CD8-positive, alpha-beta T cell (primary cell): ENCODE measurements at places on chromosomes 4 and X.

- no peak for DNase-seq
Measured at GRCh38 chr4:120105472-120105871, 38.8 kb upstream of the MAD2L1 start.

DNA sequence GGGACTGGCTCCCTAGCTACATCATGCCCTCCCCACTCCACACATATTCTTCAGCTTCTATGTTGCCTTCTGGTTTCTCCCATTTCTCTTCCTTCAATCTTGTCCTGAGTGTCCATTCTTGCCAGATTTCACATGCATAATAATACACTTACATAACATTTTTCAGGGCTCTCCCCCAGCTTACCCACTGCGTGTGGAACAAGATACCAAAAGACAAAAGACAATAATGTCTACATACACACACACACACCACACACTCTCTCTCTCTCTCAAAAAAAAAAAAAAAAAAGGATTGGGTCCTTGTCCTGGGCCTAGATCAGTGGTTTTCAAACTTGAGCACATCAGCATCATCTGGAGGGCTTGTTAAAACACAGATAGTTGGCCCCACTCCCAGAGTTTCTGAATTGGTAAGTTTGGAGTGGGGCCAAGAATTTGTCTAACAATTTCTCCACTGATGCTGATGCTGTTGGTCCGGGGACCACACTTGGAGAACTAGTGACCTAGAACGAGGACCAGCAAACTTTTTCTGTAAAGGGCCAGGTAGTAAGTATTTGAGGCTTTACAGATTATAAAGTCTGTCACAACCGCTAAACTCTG, 6.5 kb upstream of the SMARCA1 start:
- DNase-seq = no peak

- DNase-seq = no peak
Measured at GRCh38 chr4:81499840-81500239, 28.1 kb upstream of the RASGEF1B start.

- DNase-seq = no peak
Measured at GRCh38 chr4:6324999-6325787, 55.5 kb downstream of the WFS1 start.

- DNase-seq = no peak
Measured at GRCh38 chr4:135319685-135320084, 1118.1 kb upstream of the PABPC4L start.

GRCh38 chr4:185623444-185624258, 88.3 kb upstream of the PDLIM3 start:
- DNase-seq = no peak

GRCh38 chr4:98746530-98746929, 88.1 kb upstream of the TSPAN5 start:
- no peak for DNase-seq

DNA sequence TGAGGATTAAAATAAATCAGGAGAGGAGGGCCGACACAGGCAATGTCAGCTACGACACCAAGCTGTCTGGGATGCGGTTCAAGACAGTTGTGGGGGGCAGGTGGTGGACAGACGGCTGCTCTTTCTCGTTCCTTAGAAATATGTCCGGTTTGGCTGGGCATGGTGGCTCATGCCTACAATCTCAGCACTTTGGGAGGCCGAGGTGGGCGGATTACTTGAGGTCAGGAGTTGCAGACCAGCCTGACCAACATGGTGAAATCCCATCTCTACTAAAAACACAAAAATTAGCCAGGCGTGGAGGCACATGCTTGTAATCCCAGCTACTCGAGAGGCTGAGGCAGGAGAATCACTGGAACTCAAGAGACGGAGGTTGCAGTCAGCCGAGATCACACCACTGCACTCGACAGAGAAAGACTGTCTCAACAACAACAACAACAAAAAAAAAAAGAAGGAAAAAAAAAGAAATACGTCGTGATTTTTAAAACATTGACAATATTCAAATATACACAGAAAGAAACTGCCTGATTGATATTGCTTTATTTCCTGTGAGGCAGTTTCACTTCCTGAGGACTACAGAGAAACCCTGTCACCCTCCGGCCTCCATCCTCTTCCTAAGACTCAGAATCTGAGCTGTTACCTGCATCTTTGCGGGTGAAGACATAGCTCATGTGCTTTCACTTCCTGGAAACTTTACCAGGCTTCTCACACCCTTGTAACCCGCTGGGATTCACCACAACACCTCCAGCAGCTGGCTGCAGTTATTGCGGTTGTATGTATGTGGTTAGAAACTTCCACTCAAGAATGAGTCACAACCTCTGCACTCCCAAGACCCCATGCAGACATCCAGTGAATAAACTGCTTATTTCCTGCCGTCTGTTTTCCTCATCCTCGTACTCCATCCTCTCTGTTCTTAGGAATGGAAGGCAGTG, 63.8 kb upstream of the STS start:
- peak; percentile 32 for DNase-seq

GRCh38 chr4:11596989-11597388, 168.3 kb upstream of the HS3ST1 start:
- no peak for DNase-seq

DNA sequence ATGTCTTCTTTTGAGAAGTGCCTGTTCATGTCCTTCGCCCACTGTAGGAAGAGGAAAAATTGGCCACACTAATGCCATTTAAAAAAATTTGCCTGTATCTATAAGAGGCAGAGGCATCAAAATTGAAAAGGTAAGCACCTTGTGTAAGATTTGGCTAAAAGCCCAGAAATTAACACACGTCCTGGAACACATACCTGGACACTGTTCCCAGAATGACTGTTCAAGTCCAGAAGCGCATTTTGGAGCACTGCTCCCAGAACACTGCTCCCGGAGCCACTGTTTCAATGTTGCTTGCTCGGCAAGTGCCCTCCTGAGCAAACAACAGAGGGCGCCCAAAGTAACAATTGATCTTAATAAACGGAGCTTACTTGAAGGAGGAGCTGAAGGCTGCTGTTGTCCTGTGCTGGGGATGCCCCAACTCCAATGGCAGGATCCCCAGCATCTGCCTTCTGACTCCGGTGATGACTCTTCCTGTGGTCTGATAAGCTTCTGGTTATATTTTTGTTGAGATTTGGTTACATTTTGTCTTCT, 1958.6 kb downstream of the C4orf33 start:
- no peak for DNase-seq

DNA sequence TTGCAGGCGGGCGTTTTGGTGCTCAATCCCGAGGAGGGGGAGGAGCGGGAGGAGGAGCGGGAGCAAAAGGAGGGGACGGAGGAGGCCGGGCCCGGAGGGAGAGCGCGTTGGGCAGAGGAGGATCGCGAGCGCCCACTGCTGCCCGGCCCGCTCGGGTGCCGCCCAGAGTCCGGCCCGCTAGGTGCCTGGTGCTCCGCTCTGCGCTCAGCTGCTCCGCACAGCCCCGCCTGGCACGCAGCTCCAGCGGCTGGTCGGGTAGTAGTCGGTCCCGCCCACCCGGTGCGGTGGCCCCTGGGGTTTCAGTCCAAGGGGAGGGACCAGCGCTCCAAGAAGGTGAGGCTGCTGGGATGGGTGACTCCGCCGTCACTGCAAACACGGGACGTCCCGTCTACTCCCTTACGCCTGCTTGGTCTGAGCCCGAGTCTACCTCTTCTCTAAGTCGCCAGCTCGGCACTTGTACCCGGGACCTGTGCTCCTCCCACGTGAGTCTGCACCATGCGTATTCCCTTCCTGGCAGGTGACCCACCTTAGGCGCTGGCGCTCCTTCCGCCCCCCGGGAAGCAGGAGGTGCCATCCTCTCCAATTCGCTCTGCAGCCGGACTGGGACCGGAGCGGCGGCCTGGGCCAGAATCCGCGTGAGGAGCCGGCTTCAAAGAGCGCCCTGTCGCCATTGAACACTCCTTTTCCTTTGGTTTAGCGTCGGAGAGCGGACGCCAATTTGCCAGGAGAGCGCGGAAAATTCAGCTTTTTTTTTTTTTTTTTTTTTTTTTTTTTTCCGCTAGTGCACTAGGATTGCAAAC, 405 bp upstream of the HS3ST1 start:
- no peak for DNase-seq

DNA sequence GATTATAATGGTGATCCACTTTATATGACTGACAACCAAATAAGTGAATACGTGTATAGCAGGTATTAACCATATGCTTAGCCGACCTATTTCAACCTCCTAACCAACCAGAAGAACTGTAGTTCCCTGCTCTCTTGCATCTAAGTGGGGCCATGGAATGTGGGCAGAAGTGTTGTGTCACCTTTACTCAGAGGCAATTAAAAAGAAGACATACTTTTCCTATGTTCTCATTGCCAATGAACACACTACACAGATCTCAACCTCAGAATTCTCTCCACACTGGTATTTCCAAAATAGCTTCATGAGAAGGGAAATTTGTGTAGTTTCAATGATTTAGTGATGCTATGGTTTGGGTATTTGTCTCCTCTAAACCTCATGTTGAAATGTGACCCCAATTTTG, 3.2 kb upstream of the NFKB1 start:
- DNase-seq = no peak

- DNase-seq = no peak
Measured at GRCh38 chrX:68693481-68694434, 46.3 kb downstream of the STARD8 start.

DNA sequence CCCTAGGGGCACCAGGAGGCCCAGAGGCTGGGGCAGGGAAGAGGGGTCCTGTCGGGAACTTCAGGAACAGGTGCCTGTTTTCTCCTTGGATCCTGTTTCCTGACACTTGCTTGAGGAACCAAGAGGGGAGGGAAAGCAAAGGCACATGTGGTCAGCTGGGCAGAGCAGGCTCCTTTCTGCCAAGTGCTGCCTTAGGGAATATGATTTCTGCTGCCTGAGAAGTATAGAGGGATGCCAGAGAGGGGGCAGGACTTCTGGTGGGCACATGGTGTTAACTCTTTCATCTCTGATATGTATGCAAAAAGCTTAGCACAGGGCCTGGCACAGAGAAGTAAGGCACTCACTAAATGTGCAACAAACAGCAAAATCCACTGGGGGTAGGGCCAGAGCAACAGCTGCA, 51.2 kb upstream of the PJA1 start:
- no peak for DNase-seq

DNA sequence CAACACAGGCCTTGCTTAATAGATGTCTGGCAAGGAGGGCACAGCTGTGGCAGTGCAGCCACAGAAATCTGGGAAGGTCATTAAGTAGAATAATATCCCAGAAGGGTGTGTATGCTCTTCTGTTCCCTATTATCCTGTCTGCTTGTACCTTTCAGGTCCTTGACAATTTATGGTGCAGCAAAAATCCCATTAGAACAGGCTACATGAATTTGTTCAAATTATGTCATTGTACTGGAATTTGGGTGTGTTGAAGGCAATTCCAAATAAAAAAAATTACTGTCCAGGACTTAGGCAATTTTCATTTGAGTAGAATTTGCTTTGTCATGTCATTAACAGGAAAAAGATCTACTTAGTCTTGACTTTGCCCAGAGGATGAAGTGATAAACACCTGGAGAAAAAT, 192.1 kb downstream of the IDS start:
- no peak for DNase-seq

DNA sequence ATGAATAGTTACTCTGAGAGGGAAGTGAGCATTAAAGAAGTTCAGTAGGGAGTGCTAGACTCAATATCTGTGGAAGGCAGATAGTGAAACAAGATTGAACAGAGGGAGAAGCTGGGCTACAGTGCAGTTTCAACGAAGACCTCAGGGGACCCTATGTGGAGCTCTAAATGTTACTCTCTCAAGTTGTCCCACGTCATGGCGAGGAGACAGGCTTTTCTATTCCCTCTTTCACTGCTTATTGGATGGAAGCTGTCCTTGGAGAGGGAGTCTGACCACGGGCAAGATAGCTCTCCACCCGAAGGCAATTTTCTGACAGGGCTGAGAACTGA, 42.3 kb upstream of the CCSER1 start:
- no peak for DNase-seq

DNA sequence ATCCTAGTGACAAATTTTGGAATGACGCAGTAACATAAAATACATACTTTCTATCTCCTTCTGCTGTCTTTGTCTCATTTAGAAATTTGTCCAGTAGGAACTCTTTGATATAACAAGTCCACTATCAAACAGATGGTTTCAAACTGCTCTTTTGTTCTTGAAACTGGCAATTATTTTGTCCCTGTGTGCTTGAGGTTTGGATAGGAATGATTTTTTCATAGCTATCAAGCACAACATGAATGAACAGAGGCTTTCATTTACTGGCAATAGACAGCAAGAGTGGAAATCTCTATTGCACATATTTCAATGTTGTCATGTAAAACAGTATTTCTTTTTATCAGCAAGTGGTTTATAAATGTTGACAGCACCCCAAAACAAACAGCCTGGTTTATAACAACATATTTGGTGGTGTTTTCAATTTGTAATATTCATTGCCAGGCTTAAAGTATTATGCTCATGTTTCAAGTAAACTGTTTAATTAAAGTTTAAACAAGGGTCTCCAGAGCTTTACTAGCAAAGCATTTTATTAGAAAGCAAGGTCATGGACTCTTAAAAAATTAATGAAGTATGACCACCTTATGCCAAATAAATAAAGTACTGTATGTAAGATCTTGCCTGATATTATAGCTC, 60.0 kb downstream of the TIGD2 start:
- no peak for DNase-seq

DNA sequence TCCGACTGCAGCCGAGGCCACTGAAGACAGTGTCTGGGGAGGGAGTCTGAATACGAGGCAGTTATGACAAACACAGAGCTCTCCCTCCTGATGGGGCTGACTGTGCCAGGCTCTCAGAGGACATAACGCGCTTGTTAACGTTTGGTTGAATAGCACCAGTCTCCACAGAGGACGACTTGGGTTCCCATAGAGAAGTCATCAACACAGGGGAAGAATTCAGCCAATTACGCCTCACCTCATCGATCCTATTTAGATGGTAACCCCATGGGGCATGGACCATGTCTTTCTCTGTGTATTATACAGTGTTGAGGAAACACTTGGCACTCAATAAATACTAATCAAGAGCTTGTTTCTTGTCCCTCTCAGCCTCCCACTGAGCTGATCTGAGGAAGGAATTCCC, 642.6 kb upstream of the LCORL start:
- no peak for DNase-seq

DNA sequence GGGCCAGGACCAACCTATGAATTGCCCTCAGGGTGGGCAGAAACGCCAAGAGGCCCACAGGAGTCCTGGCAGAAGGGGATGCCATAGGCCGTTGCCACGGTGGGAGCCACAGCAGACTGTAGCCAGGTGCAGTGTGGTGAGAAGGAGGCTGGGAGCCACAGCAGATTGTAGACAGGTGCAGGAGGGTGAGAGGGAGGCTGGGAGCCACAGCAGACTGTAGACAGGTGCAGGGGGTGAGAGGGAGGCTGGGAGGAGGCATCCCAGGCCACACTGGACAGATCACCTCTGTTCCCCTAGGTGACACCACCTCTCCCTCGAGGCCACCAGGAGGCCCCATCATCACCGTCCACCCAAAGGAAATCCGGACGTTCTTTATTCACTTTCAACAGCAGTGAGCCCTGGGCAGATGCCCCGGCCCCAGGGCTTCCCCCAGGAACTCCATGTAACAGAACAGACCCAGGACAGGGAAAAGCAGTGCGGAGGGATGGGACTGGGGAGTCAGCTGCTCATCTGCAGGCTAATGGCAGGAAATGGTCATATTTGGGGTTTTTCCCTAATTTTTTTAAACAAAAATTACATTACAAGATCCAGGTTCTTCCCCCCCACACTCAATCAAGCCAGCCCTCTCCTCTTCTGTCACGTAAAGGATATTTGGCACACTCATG, 19.5 kb upstream of the MRFAP1 start:
- no peak for DNase-seq
